GM04504 (cell line): ENCODE measurements at places on chromosomes 11 and 22.

GRCh38 chr22:17366830-17367229, 2.4 kb upstream of the CECR2 start:
- no peak for DNase-seq

GRCh38 chr22:49244466-49245420, 582.9 kb downstream of the BRD1 start:
- no peak for DNase-seq

GRCh38 chr22:42160251-42160650, 29.6 kb upstream of the CYP2D6 start:
- no peak for DNase-seq

DNA sequence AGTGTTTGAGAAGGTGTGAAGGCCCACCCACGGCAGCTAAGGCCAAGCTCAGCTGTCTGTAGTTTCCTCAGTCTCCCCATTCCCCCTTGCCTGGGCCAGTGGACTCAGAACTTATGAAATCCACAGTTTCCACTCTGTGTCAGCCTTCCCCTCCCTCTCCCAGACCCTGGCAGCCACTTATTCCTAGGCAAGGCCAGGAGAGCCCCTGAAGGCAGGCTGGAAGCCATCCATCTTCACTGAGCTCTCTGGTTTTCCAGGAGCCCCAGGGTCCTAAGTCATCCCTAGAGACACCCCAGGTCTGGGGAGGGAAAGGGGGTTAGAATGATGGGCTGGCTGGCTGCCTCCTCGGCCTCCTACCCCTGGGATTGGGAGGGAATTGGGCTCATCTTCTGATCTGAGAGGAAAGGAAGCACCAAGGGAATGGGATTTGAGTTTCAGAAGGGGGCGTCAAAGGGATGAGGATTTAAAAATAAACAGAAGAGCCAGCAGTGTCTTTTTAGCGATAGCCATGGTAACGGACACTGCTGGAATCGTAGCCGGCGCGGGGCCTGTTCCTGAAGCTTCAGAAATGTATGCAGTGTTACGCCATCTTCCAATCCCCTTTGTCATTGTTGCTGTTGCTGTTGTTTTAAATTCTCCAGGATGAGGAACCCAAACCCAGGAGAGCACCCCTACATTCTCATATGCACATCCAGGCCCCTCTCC, 561.1 kb upstream of the CADM1 start:
- DNase-seq: no peak

- peak; percentile 88 for DNase-seq
These were observed 171.7 kb downstream of the DBX1 start for GRCh38 chr11:19988598-19988997.
